Brain pericyte (primary cell): ENCODE measurements at places on chromosomes 4 and X.
A peak's percentile ranks its signal among the peaks of the same experiment; 100 is the strongest.

GRCh38 chrX:13147733-13148132 lies 103.3 kb upstream of the FAM9C start:
- DNase-seq, result no peak

DNA sequence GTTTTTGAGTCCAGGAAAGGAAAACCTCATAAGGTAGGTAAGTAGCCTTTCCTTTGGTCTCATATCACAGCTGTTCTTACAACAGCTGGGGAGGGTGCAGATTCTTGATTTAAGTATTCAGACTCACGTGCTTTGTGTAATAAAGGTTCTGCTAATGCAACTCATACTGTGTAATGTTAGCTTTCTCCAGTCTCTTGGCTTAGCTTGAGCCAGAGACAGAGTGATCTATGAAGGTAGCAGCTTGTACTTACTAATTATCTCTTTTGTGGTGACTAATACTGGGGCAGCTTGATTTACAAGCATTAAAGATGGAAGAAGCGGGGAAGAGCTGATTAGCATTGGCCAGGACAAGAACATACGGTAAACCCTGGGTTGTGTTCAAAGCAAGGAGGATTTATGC lies 80.3 kb downstream of the LNX1 start:
- no peak for DNase-seq

GRCh38 chrX:1112321-1112720 lies 100.1 kb downstream of the CRLF2 start:
- no peak for DNase-seq

DNA sequence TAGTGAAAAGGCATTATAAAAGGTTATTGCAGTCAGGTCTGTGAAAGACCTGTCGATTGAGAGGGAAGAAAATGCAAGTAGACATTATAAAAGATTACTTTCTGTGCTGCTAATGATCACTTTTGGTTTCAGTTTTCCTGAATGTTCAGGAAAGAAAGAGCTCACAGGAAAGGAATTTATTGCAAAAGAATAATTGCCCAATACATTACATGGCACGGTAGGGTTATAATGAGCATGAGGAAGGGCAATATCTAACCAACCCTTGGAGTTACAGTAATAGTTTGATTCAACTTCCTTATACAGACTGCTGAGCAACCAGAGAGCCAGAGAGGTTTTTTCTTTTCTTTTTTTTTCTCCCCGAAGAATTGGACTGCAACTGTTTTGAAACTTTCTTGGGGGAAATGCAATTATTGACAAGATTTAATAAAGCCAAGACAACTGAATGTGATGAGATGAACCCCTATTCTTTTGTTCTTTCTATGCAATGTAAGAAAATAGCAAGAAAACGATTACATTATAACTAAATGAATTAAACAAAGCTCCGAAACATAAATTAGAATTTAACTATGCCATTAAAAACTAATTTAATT lies 247.0 kb downstream of the C4orf33 start:
- no peak for DNase-seq

- DNase-seq, result no peak
These were observed 265.4 kb upstream of the ADGRL3 start for GRCh38 chr4:60934566-60935295.

DNA sequence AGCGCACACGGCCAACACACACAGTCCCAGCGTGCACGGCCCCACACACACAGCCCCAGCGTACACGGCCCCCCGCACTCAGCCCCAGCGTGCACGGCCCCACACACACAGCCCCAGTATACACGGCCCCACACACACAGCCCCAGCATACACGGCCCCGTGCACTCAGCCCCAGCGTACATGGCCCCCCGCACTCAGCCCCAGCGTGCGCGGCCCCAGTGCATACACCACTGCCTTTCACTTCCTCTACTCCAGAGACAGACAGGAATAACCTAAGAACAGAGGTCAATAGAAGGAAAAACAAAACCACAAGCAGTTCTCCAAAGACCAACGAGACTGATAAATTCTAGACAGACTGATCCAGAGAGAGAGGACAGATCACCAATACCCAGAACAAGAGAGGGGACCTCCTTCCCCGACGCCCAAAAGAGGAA lies 17.1 kb downstream of the GAK start:
- DNase-seq, result no peak

- no peak for DNase-seq
These were observed 887.1 kb upstream of the AGA start for GRCh38 chr4:178329226-178329872.

DNA sequence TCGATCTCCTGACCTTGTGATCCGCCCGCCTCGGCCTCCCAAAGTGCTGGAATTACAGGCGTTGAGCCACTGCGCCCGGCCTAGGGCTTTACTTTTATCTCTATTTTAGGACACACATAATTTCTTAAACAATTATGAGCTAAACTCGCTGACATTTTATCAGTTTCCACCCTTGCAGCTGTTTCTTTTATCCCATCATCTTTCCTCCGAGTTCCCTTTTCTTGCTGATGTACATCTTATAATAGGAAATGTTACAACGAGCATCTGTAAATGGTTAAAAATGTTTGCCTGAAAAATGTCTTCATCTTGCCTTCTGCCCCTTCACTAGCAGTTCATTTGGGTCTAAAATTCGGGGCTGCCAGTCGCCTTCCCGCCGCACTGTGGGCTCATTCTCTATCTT lies 41.2 kb downstream of the ZFYVE28 start:
- no peak for DNase-seq

- DNase-seq, result no peak
These were observed 4.5 kb upstream of the NKX1-1 start for GRCh38 chr4:1410491-1411325.

- no peak for DNase-seq
These were observed 746 bp downstream of the TCEAL7 start for GRCh38 chrX:103330681-103331288.

GRCh38 chr4:59553721-59554091 lies 1646.4 kb upstream of the ADGRL3 start:
- no peak for DNase-seq

GRCh38 chr4:72340803-72341431 lies 228.1 kb downstream of the ADAMTS3 start:
- no peak for DNase-seq

- DNase-seq, result peak; percentile 20
These were observed 9.6 kb downstream of the BMP3 start for GRCh38 chr4:81040012-81040659.

DNA sequence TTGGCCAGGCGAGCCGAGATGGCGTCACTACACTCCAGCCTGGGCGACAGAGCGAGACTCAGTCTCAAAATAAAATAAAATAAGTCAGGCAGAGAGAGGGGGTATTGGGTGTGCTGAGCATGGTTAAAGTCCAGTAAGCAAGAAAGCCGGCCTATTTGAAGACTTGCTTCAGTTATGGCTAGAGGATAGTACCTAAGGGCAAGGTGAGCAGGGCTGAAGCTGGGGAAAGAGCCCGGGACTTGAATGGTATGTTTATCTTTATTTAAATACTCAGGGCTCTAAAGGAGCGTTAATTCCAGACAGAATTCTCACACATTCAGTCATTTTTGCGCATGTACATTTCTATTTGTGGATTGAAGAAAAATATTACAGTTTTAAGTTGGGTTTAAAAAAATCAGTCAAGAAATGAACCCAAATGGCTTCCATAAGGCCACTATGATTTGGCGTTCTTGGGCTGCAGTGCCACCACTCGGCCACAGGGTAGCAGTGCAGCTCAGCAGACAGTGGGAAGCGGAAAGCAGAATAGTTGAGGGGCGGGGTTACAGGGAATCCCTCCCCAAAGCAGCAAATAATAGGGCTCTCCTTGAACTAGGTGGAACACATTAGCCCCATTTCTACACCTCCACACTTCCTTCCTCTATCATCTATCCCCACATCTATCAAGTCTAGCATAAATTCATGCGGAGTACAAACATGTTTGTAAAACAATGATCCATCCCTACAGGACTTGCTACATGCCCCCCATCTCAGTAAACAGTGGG lies 37.2 kb upstream of the SH3D19 start:
- DNase-seq, result peak; percentile 53

GRCh38 chr4:11037637-11038036 lies 353.1 kb upstream of the CLNK start:
- no peak for DNase-seq

GRCh38 chrX:7146703-7147412 lies 654 bp upstream of the STS start:
- DNase-seq, result no peak

DNA sequence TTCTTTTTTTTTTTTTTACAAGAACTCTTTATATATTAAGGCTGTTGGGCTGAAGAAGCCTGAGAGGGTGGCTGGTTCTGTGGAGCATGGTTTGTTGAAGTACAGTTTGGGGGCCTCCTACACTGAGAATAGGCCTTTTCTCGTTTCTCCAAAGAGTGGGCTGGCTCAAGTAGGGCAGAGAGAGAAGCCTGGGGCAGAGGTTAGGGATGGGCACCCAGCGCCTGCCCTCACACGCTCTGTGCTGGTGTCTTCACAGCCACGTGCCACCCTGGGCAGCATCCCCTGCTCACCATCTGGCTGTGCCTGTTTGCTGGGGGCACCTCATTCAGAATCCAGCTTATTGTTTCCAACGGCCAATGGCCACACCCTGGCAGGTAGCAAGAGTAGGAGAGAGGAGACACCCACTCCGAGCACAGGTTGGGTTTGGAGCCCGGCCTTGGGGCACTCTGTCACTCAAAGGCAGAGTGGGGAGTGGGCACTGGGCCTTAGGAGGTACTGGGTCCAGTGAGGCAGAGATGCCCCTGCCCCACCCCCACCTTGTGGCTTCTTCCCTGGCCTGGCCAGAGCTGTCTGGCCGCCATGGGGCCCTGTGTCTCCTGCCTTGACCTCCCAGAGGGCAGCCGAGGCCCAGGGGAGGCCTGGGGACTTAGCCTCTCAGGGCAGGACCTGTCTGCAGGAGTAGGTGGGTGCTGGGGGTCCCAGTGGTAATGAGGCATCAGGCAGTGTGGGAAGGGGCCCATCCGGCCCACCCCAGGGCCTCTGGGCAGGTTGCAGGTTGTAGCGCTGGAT lies 2.9 kb downstream of the MSANTD1 start:
- no peak for DNase-seq

GRCh38 chr4:41787931-41788330 lies 39.4 kb upstream of the PHOX2B start:
- DNase-seq, result no peak

GRCh38 chrX:24355095-24355494 lies 5.3 kb upstream of the SUPT20HL1 start:
- no peak for DNase-seq

- no peak for DNase-seq
These were observed 107.1 kb upstream of the C1GALT1C1 start for GRCh38 chrX:120736989-120737388.

GRCh38 chrX:79524642-79525041 lies 157.5 kb upstream of the ITM2A start:
- no peak for DNase-seq

DNA sequence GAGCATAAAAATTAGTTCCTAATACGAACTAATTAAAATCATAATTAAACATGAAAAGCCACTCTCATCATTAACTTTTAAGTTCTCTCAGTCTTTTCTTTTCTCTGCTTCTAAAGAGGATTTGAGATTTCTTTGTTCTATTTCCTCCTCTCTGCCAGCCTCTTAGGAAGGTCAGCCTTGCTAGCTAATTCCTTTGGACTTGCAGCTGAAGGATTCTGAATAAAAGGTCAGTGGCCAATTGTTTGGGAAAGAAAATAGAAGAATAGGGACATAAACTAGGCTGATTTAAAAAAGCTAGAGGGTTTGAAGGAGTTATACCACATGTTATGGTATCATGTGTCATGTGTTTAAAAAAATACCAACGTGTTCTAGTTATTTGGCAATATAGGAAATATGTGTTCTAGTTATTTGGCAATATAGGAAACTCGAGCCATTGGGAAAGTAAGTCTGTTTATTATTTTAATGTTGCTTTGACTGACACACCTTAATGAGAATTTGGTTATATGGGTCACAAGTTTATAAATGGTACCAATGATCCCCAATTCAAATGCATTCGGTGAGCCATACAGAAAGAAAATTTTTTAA lies 1668.7 kb upstream of the PCDH7 start:
- no peak for DNase-seq

DNA sequence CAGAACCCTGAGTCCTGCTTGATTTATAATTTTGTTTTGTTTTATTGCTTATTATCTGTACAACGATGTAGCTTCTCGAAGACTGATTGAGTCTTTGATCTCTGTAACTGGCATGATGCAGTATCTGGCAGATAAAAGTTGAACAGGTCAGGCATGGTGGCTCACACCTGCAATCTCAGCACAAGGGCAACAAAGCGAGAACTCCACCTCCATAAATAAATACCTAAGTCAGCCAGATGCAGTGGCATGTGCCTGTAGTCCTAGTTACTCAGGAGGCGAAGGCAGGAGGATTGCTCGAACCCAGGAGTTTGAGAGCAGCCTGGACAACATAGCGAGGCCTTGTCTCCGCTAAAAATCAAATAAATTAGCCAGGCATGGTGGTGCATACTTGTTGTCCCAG lies 15.7 kb upstream of the WDR19 start:
- DNase-seq, result no peak

GRCh38 chr4:54395013-54395527 lies 166.0 kb downstream of the PDGFRA start:
- no peak for DNase-seq

GRCh38 chr4:8399298-8399697 lies 41.2 kb downstream of the ACOX3 start:
- no peak for DNase-seq

DNA sequence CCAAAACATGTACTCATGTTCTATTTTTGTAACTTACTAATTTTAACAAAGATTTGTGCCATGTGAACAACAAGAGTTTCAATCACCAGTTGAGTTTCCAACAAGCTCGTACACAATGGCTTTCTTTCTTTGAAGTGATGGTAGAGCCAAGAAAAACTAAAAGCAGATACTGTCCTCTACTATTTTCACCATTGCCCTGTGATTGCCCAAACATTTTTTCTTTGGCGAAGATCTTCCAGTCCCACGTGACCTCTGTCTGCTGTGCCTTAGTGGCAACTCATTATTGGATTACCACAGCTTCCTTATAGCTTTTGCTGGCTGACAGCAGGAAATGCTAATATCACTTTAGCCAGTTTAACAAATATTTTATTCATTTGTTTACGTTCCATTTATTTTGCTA lies 1147.1 kb downstream of the STIM2 start:
- DNase-seq, result no peak

GRCh38 chrX:41452565-41453356 lies 5.6 kb downstream of the NYX start:
- peak; percentile 12 for DNase-seq

DNA sequence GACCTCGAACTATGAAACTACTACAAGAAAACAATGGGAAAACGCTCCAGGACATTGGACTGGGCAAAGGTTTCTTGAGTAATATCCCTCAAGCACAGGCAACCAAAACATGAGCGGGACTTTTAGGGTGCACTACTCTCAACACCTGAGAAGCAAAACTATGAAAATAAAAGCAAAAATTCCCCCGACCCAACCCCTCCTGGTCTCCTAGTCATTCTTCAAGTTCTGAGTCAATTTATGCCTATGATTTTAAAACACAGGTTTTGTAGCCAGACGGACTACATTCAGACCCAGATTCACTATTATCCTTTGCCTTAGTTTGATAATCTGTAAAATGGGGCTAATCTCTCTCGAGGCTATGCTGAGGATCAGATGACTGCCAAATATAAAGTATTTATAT lies 97.0 kb downstream of the SOWAHB start:
- no peak for DNase-seq

- no peak for DNase-seq
These were observed 45.0 kb upstream of the MSANTD1 start for GRCh38 chr4:3203971-3204431.

- DNase-seq, result no peak
These were observed 74.4 kb upstream of the DYNLT3 start for GRCh38 chrX:37921758-37922157.
